Brain (organoid and tissue), 16 donors: ENCODE measurements at places on chromosomes 12 and 14. TPM values are rescaled to one million over a fixed set of nuclear protein-coding genes. Genes with fewer than 3 reads are reported as not detected.
A peak's percentile ranks its signal among the peaks of the same experiment; 100 is the strongest.

DNA sequence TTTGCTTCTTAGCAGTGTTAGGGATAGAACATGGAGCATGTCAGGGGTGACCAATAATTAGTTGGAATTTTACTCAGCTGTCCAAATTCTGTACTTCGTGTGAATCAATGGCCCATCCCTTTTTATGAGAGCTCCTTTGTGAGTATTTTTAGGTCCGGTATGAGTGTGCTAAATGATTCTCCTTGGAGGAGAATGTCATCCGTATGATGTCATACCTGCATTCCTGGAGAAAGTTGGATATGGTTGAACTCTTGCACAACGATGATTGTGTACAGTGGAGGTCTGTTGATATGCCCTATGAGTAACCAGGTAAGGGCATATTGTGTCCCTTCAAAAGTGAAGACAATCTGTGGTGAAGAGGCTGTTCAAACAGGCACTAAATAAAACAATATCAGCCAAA, 400.8 kb downstream of the GXYLT1 start:
- DNase-seq = no peak

Gene FUT8
- polyA plus RNA-seq = 25.5 TPM

Gene KRT72
- not detected for polyA plus RNA-seq

Gene CAPZA3
- not detected for polyA plus RNA-seq

DNA sequence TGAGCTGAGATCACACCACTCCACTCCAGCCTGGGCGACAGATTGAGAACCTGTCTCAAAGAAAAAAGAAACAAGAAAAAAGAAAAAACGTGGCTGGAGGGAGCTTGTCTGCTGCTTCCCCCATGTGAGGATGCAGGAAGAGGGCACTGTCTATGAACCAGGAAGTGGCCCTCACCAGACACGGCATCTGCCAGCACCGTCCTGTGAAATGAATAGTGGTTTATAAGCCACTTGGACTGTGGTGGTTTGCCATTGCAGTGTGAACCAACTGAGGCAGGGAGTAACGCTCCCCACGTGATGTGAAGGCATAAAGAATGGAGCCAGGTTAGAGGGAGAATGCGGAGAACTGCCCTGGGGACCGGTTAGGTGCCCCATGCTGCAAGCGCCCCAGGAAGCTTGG, 4.5 kb upstream of the BRF1 start:
- no peak for DNase-seq

DNA sequence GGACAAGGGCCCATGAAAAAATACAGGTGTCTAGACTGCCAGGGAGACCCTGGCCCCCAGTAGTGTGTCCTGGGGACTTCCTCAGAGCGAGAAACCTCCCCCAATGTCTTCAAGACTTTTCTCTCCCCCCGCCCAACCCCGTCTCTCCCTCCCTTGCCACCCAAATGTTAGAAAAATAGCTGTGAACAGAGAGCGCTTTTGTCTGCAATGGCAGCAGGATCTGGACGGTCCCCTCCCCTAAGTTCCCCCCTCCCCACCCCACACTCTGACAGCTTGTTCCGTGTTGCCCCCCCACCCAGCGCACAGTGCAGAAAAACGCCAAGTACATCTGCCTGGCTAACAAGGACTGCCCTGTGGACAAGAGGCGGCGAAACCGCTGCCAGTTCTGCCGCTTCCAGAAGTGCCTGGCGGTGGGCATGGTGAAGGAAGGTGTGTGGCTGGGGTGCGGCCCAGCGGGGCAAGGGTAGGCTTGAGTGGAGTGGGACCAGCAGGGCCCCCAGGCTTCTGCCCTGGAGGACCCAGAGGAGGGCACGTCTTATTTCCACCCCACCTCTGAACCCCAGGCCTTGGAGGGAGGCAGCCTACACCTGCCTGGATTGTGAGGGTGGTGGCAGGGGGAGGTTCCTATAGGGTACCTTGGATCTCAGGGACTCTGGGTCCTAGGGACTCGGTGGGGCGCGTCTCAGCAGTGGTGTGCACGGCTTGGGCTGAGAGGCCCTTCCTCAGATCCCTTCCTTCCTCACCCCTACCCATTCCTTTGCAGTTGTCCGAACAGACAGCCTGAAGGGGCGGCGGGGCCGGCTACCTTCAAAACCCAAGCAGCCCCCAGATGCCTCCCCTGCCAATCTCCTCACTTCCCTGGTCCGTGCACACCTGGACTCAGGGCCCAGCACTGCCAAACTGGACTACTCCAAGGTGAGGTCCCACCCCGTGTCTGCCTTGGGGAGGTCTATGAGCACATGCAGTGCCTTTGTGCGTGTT, 4.8 kb downstream of the NR4A1 start:
- no peak for DNase-seq

DNA sequence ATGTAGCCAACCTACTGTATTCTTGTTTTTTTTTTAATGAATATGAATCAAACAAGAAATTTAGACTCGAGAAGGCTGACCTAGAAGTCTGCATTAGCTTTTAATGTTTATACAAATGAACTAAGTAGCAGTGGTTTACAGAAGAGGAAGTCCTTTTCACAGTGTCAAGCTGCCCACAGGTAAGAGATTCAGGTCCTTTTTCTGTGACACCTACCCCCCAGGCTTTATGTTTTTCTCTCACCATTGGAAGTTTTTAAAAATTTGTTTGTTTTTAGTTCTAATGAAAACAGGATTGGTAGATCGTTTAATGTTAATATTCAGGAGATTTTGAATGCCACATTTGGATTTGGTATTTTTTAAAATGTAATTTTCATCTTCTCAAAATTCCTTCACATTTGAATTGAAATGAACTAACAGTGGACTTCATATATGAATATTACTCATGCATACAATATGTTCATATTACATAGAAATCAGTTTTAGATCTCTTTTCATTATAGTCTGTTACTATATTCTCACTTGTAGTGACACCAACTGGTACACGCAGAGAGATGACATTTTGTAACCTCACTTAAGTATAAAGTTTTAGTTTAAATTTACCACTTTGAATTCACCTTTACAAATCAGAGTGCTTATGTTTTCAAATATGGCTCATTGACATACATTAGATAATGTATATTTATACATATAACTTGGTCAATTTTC, 29.7 kb downstream of the ATF7IP start:
- DNase-seq = no peak

DNA sequence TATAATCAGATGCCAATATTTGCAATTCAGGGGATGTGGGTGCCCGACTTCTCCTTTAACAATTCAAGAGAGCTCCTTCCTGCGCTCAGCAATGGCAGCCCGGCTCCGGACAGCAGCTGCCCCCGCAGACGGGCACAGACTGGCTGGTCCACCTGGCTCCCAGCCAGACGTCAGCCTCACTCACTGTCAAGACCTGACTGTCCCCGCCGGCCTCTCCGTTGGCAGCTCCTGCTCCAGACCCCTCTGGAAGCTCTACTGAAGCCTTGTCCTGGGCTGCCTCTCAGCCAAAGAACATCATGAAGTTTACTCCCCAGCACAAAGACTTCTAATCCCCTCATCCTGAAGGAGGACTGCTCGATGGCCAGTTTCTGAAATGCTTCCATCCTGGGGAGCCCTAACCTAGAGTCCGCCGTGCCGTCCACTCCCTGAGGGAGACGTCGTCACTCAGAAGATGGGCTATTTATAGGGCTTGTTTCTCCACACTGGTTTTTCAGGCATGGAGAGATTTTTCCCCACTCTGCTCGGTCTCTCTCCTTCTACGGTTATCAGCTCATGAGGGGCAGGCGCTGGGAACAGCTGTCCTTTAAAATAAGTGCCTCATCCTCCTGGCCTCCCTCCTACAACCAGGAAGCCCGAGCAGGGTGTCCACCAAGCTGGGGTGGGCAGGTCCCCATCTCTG, 126.2 kb downstream of the RFLNA start:
- peak; percentile 59 for DNase-seq

DNA sequence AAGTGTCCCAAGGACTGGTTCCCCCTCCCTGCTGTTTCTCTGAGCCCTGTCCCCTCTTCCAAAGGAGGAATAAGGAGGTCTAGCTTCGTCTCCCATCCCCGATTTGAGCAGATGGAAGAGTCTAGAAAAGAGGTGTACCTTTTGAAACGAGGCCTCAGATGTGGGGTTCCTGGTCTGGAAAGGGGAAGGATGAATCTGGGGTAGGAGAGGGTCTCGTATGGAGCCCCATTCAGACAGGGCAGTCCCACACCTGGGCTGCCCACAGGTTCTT, 13.3 kb downstream of the MEG3 start:
- DNase-seq = no peak

Gene RIN3
- 4.5 TPM for polyA plus RNA-seq

- DNase-seq = no peak
Measured at GRCh38 chr14:28896337-28896736, 129.8 kb downstream of the FOXG1 start.

DNA sequence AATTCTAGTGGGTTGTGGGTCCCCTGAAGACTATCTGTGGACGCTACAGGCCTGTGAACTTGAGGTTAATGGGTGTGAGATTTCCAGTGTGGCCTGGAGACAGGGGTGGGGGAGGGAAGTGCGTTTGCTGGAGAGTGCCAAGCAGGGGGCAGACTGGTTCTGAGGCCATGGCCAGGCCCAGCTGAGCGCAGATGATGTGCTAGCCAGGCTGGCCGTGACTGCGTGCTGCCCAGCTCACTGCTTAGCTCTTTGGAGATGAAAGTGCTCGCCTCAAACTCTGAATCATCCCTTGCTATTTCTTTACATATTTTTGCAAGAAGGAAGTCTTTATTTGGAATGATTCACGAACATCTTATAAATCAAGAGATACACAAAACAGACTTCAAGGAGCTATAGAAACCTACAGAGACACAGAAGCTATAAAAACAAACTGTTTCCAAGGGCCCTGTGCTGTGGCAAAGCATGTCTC, 75.2 kb upstream of the PLEKHG3 start:
- DNase-seq = no peak

DNA sequence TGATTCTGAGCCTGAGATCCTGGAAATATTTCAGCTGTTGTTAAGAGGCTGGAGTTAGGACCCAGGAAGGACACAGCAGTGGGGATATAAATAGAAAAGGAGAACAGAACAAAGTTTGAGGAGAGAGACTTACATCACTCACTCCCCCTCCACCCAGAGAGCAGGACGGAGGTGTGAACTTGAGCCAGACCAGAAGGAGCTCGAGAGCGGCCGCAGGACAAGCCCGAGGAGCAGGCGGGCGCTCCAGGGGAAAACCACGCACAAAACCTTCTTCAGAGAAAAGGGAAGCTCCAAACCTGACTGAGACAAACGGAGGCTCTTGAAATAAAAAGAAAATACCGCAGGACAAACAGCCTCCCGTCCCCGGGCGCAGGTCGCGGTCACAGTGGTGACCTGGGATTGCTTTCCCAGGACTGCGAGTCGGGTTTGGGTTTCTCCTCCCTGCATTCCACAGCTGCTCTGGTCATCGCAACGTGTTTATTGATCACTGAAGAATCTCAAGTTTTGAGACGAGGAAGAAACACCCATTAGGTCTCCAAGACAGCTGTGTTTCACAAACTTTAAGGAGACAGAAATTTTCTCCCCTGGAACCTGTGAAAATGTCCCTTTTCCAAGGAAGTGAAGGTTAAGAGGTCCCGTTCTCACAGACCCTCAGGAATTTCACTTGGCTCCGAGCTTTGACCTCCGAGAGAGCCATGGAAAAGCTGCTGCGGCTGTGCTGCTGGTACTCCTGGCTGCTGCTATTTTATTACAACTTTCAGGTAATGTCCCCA, at the start of gene ADGRD1:
TSS of gene ADGRD1 (plus strand) at position 137 of the 773 bp plus-strand sequence. CDS start at position 696, 559 bp downstream.
- no peak for DNase-seq

DNA sequence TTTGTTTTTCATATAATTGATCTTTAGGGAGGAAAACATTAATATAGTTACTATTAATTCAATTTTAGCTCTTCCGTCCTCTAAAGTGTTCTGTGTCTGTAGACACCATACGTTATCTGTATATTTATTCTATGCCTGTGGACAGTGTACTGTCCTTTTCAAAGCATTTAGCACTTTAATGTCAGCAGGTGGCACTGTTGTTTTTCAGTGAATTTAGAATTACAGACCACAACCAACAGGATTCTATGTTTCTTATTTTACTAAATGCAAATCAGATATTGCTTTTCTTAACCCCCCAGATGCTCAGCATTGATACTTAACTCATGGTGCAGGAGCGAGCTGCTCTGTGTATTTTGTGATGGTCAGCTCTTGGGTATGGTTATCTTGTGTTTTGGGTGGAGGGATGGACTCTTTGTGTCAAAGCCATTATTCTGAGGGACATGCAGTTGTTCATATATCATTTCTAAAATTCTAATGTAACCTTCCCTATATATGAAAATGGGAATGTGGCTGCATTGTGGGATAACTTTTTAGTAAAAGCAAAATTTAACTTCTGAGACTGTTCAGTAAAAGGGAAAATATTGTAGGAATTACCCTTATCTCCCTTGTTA, 65.2 kb downstream of the PAPOLA start:
- DNase-seq = peak; percentile 75

DNA sequence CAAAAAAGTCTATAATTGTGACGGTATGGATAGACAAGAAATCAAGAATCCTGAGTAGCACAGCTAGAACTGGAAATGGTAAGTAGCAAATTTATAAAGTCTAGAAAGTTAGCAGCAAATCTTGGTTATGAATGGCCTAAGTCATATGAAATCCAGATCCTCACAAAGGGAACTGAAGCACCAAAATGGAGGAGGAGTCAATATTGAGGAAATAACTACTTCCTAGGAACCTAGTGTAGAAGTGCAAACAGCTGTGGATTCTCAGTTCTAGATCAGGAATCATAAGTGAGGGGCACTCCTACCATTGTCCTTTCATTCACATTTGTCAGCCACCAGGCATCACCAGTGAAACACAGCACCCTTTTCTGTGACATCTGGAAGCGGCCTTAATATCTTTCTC, 202.2 kb upstream of the DCN start:
- no peak for DNase-seq

DNA sequence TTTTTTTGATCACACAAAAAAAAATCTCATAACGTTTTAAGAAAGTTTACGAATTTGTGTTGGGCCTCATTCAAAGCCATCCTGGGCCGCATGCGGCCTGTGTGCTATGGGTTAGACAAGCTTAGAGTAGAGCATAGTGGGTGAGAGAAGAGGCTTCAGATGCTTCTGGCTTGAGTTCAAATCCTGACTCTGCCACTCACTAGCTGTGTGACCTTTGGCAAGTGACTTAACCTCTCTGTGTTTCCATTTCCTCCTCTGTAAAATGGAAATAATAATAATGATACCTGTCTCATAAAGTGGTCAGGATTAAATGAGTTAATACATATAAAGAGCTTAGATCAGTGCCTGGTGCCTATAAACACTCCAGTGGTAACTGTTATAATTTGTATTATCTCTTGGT, 6.2 kb downstream of the P2RX4 start:
- DNase-seq = no peak

Gene GCN1
- 28.1 TPM for polyA plus RNA-seq

Gene LRP1-AS
- not detected for polyA plus RNA-seq

DNA sequence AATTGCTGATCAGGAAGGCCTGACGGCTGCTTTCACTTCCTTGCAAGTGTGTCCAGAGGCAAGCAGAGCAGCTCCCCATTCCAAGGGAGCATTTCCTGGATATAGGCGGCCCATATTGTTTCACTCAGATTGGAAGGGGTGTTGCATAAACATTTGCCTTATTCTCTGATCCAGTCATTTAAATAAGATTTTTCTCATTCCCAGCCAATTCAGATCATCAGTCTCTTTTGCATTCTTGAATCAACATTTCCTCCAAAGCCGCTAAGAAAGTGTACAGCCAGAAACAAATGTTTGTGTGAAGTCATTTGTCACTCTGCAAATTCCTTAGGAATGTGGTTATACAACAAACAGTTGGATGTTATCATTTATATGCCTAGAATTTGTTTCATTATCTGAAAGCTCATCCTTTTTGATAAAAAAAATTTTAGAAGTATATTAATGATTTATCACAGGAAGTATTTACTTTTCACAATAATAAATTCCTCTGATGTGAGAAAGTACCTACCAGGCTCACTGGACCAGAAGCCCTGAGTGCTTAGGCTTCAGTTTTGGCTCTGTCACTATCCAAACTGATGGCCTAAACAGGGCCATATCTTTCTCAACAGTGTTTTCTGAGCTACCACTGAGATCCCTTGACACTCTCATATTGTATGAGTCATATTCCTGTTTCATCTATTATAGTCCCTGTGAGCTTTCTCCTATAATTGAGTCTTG, 379.6 kb downstream of the CCDC91 start:
- peak; percentile 92 for DNase-seq
